Renal cortex interstitium (tissue), 15 donors: ENCODE measurements at places on chromosomes 3 and 15. TPM values are rescaled to one million over a fixed set of nuclear protein-coding genes. Genes with fewer than 3 reads are reported as not detected.

RBP2 gene
- 0.47 TPM for polyA plus RNA-seq

AMIGO3 gene
- polyA plus RNA-seq: 2.2 TPM

IQCH gene
- polyA plus RNA-seq: 8.5 TPM

FRMD5 gene
- 1.5 TPM for polyA plus RNA-seq

PLSCR4 gene
- polyA plus RNA-seq: 18.0 TPM

TRANK1 gene
- polyA plus RNA-seq: 10.4 TPM

INKA1 gene
- 10.0 TPM for polyA plus RNA-seq

NOX5 gene
- 1.3 TPM for polyA plus RNA-seq

TMF1 gene
- 40.3 TPM for polyA plus RNA-seq

ZNF662 gene
- polyA plus RNA-seq: 24.3 TPM

ETV5 gene
- polyA plus RNA-seq: 30.2 TPM

PARP6 gene
- 88.5 TPM for polyA plus RNA-seq

C2CD4B gene
- 0.78 TPM for polyA plus RNA-seq

KY gene
- 1.4 TPM for polyA plus RNA-seq

SMARCC1 gene
- 140 TPM for polyA plus RNA-seq

DNA sequence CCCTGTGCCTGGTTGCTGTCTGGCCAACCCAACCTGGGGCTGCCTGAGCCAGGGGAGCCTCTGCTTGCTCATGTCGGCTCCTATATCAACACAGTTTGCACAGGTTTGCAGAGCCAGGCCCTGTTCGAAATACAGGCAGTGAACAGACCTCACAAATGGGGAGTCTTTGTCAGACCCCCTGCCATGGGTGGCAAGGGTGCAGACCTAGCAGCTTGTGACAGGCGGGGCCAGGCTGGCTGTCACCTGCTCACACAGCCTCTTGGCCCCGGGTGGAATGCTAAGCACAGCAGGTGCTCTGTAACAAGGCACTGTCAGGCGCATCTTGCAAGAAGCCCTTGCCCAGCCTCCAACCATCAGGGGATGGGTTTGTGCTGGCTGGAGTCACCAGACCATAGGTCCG lies 47.3 kb downstream of the BDH1 start:
- no peak for DNase-seq

DNA sequence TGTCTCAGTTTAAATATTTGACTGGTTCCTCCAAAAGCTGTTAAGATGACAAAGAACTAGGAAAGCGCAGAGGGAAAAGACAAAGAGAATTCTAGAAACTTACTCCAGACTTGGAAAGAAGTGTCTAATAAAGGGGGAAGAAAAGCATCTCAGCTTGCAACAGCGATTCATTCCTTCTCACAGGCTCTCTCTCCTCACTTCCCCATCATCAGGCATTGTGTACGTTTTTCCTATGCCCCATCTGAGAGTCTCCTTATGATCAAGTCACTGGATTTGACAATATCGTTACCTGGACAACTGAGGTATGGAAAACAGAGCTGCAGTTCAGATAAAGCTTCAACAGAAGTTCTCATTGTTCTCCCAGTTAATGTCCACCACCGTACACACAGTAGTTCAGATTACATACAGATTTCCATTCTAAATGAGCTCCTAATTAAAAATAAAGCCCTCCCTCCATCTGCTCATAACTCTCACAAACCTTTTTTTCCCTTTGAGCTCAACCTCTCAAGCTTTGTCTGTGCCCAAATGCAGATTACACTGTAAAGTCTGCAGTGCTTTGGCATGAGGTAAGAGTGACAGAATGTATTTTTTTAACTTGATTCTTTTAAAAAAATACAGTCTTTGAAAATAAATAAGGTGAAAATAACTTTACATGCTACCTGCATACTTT lies 254.4 kb upstream of the THBS1 start:
- no peak for DNase-seq

DNA sequence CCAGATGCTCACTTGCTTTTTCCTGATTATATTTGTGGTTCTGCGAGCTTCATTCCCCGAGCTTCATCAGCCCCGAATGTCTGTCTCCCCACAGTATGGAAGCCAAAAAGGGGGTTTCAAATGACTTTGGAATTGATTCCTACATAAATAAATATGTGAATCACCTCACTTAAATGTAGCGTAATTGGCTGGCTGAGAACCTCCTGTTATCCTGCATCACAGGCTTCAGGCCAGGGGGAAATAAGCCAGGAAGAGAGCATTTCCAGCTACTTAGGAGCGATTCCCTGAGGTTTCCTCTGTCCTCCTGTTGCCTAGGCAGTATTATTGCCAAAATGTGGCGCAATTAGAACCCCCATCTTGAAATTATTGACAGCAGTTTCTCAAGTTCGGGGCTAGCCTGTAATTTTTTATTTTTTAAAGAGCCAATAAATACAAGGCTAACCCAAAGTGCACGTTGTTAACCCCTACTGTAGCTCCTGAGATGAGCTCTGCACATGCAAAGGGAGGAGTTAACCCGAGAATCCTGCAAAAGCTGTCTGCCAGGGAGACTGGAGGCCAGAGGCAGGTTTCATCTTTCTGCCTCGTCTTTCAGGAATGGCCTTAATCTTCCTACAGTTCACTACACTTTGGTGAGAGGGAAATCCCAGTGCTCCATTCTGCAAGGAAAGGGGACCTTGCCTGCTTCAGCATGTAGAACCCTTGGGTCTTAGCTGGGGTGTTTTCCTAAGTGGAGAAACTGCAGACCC lies 148.2 kb downstream of the ADAMTS9 start:
- DNase-seq: no peak

DNA sequence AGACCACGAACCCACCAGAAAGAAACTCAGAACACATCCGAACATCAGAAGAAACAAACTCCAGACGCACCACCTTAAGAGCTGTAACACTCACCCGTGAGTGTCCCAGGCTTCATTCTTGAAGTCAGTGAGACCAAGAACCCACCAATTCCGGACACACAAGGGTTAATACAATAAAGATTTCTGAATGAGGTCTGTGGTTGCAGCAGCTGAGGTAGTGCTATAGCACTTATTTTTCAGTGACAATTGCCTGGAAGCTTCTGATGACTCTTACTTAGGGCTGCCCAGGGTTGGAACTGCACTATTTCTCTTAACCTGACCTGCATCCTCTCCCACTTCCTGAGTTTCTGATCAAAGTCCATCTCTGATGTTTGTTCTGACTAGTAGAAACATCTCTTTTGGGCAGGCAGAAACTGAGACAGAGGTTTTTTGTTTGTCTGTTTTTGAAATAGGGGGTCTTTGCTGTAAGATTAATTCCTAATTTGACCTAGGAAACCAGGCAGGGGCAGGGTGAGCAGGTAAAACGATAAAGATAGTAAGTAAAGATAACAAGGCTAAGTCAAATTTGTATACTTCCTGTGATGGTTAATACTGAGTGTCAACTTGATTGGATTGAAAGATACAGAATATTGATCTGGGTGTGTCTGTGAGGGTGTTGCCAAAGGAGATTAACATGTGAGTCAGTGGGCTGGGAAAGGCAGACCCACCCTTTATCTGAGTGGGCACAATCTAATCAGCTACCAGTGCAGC lies 169.1 kb downstream of the GAP43 start:
- no peak for DNase-seq

DNA sequence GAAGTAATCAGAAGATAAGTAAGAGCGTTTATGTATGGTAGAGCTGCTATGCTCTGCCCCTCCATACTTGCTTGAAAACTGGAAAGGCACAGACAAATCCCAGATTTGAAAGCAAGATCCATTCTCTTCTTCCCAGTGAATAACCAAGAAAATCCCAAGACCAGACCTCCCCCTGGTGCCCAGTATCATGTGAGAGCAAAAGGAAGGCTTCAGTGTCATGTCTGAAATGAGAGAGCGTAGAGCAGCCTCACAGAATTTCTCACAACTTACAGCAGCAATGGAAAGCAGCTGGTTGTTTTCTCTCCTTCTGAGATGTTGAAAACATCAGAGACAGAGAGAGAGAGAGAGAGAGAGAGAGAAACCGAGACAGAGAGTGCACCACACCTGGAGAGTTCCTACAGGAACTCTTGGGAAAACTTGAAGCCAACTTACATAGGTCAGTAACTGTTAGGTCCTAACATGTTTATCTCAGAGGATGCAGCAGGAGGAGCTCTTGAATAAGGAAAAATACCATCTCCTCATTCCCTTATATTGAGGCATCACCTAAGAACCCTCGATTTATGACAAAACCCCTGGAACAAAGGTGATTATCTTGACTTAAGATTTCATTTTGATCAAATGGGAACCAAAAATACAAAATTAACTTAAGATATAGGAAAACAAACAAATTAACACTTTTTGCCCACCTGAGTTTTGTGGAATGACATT lies 273.3 kb downstream of the NSUN3 start:
- DNase-seq: peak; percentile 25

DNA sequence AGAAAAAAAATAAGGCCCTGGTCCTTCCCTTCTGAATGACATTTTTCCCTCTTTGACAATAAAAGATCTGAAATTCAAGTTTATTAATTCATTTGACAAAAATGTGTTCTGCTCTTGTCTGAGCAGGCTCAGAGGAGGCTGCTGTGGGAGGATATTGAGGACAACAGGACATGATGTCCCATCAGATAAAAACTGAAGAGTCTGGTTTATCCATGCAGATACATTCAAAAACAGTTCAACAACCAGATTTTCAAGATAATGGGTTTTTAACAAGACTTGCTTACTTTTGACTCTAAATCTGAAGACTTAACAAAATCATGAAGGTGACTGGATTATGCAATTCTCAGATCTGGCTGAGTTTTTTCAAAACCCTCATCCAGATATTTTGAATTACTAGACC lies 36.9 kb upstream of the STRIT1 start:
- DNase-seq: no peak

DNA sequence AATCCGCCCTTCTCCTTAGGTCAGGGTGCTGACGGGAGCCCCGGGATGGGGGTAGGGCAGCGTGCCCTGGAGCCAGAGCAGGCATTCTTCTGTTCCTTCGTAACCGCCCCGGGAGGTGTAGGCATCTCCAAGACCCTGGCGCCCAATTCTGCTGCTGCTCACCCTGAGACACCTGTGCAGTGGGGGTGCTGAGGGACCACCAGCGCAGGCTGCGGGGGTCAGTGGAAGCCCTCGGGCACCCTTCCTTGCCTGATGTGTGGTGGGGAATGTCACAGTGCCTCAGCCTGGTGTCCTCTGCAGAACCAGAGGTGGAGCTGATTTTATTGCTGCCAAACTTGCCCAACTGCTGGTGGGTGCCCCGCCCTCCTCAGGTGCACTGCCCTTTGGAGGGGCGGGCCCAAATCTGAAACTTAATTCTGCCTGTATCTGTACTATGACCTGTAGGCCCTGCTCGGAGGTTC lies 7.3 kb downstream of the CSK start:
- DNase-seq: no peak

DNA sequence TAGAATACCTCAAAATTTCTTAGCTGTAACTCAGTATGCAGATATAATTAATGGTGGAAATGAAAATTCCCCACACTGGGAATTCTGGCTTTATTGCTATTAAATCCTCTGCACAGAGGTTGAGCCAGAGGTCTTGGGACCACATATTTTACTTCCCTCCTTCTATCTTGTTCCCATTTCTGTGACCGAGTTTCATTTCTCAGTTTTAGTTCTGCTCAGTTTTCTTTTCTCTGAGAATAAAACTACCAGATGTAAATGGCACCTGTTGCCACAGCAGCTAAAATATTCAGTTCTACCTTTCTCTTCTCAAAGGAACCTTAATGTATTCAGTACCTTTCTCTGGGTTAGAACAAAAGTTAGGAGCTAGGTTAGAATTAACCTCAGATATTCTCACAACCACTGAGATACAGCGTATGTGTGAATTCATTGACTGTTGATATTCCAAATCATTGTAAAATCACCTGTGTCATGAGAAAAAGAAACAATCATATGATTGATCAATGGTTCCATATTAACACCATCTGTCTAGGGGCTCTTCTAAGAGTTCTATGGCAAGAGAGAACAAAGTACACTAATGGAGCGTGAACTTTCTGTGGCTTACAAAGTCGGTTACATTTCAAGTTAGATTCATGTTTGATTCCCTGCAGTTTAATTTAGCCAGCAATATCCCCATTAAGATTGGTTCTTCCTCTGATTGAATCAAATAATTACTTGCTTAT lies 374.1 kb downstream of the EFHB start:
- DNase-seq: no peak

DNA sequence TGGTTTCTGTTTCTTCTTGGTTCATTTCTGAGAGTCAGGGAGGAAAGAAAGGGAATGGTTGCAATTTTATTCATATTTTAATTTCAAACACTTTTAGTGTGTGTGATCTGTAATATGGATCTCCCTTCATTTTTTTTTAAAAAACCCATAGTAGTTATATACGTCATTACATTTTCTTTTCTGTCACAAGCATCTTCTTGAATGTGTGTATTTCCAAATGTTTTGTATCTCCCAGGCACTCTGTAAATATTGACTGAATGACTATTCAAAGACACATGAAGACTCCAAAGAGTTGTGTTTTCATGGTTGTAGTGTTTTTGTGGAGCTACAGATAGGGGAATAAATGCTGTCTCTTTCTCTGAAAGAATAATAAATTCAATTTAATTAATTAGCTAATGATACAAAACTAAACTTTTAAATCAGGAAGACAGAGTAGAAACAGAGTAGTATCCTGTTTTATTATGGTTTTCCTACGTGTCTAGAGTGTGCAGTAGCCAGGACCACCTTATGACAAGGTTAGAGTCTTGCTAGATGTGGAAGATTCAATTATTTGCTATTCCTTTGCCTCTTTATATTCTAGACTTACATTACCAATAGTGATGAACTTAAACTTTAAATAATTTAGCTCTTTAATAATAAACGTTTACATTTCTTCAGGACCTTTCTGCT lies 35.5 kb downstream of the NECTIN3 start:
- DNase-seq: no peak

DNA sequence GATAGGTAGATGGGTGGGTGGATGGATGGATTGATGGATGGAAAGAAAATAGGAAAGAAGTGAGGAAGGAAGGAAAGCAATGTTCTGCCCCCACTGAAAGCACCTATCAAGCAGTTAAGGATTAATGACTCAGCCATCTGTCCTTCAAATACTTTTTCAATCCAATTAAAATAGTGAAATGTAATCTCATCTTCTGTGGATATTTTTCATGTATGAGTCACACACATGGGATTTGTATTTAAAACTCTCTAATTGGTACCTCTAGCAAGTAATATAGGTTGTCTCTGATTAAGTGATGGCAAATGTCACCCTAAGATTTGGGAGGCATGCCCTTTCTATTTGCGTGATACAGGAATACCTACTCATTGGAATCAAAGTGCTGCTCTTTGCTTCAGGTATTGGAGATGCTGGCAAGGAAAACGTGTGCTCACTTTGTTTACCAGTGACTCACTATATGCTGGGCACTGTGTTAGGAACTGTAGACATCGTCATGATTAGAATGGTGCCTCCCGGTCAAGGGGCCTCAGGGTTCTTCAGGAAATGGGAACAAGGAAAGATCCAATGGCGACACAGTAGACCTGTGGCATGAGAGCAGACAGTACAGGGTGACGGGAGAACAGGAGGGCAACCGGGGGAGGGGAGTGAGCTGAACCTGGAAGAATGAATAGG lies 230.1 kb downstream of the CLSTN2 start:
- DNase-seq: no peak

- no peak for DNase-seq
Observed at GRCh38 chr15:62491642-62492041, 326.6 kb upstream of the C2CD4B start.
